ENCODE measurements at places on chromosomes 4 and X. TPM values are rescaled to one million over a fixed set of nuclear protein-coding genes. Genes with fewer than 3 reads are reported as not detected.

- DNase-seq = peak; percentile 64
These were observed 88.2 kb upstream of the USP9X start for GRCh38 chrX:40996886-40997530.

DNA sequence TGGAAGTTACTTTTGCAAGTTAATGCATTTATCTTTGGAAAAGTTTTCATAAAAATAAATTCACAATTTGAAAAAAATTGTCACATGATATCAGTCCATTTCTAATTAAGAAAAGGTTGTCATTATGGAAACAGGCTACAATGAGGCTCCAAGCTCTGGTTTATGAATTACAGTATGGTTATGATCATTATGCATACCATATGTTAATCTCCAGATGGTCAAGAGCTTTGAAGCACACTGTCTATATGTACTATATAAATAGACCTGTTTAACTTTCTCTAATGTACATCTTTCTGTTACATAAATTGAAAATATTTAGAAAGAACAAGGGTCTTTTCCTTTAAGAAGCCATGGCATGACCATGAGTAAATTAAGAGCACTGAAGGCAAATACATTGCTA, 2338.8 kb downstream of the PCDH7 start:
- DNase-seq = no peak

- no peak for DNase-seq
These were observed 15.3 kb downstream of the PGRMC1 start for GRCh38 chrX:119251386-119251785.

DNA sequence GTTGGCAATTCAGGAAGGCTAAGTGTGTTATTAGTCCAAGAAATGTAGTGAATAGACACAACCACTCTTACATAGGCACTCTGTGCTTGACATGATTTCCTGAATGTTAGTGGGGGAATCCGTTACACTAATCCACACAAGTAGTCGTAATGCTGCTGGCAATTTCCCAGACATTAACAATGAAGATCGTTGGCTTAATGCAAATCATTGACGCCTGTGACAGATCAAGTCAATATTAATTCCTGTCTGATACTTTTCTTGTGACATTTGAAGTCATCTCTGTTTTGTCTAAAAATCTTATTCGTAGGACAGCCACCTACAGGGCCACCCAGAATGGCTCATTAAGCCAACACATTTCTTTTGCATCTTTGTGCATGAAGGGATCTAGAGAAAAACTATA, 939.1 kb upstream of the FTHL17 start:
- DNase-seq = no peak

DNA sequence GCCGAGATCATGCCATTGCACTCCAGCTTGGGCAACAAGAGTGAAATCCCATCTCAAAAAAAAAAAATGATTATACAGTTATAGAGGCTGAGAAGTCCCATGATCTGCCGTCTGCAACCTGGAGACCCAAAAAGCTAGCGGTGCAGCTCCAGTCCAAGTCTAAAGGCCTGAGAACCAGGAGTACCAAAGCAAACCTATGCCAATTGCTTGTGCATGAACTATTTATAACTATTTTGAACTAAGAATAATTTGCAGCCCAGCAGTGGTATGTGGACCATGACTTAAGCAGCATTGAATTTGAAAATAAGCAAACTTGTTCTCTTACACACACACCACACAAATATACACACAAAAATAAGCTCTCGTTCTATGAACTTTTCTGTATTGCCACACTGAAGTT, 51.8 kb downstream of the TASL start:
- DNase-seq = no peak

GRCh38 chrX:86263526-86263925, 115.3 kb downstream of the DACH2 start:
- no peak for DNase-seq

DNA sequence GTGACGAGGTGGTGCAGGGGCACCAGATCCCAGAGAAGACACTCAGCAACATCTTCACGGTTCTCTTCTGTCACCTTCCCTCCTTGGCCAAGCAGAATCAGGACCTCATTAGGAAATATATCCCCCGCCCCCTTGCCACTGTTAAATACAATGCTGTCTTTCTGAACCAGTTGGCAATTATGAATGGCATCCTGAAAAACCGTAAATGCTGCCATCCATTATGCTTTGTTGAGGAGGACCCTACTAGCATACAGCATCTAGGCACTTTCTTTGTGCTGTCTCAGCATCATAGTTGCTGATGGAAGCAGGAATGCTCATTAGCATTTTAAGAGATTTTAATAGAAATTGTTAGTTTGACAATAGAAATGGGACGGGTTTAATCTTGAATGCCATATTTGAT, 138.5 kb downstream of the DCLK2 start:
- DNase-seq = no peak

GRCh38 chr4:188876881-188877280, 737.6 kb downstream of the TRIML1 start:
- no peak for DNase-seq

DNA sequence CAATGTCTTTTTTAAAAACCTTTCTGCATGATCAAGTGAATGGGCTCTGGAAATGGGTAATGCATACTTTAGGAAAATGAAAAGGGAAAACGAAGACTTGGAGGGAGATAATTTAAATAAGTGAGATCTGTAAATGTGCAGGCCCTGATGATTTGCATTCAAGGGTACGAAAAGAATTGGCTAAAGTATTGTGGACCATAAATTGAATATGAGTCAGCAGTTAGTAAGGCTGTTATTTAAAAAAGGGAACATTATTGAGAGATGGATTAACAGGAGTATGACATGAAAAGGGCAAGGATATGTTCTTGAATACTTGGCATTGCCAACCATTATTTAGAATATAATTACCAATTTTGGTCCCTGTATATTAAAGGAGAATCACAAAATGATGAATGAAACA, 125.5 kb downstream of the GPAT3 start:
- no peak for DNase-seq

- DNase-seq = no peak
These were observed 20.6 kb downstream of the AP1S2 start for GRCh38 chrX:15834053-15834452.

DNA sequence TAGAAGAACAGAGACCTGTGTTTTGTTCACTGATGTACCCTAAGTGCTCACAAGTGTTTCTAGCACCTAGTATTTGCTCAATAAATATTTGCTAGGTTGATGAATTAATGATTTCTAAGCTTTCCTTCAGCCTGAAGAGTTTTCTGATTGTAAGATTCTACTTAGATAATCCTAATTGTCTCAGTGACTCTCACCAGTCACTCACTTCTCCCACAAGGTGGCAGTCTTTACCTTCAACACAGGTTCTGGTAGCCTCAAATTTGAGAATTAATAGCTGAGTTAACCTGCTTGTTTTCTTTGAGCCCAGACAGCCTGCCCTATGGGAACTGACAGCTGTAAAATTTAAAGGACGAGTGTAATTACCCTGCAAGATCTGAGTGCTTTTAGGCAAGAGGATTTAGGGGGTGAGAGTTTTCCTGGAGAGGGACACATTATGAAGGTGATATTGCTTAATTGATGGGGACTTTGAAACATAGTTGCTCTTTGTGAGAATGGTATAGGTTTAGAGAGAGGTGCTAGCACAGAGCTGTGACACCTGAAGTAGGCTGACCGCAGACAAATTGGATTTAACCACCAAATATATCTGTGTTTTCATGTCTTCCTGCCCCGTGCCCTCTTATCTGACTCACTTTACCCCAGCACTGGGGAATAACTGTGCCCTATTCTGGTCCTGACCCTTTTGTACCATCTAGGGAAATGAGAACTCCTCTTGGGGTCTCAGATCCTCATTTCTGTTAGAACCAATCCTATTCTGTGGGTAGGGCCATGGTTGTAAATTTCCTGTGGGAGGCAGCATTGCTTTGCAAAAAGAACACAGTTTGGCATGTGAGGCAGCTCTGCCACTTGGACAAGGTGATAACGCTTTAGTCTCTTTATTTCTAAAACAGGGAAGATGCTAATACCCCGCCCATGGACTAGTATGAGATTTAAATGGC, 27.7 kb downstream of the CD38 start:
- peak; percentile 73 for DNase-seq

- DNase-seq = no peak
These were observed 99.8 kb downstream of the ANXA3 start for GRCh38 chr4:78651250-78651860.

DNA sequence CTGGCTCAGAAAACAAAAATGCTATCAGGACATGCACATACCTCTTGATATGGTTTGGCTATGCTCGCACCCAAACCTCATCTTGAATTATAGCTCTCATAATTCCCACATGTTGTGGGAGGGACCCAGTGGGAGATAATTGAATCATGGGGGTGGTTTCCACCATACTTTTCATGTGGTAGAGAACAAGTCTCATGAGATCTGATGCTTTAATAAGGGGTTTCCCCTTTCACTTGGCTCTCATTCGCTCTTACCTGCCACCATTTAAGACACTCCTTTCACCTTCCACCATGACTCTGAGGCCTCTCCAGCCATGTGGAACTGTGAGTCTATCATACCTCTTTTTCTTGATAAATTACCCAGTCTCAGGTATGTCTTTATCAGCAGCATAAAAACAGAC, 958.6 kb downstream of the TRAM1L1 start:
- DNase-seq = no peak

- DNase-seq = no peak
These were observed 1240.2 kb downstream of the FAM133A start for GRCh38 chrX:94914235-94914634.

DNA sequence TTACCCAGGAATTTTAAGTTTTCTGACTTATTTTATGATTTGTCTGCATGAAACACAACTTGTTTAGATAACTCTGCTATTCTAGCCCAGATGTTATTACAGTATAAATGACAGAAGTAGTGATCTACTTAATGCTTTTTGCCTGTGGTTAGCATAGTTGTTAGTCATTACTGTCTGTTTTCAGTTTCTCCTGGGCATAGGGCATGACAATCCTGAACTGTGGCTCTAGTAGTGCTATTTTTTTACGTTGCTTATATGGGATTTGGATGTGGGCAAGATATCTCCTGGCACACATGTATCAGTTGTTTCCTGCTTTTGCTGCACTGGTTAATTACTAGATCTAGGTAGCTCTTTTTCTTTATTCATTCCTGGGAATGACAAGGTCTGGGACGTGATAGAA, 1005.8 kb downstream of the PCDH18 start:
- DNase-seq = peak; percentile 79

DNA sequence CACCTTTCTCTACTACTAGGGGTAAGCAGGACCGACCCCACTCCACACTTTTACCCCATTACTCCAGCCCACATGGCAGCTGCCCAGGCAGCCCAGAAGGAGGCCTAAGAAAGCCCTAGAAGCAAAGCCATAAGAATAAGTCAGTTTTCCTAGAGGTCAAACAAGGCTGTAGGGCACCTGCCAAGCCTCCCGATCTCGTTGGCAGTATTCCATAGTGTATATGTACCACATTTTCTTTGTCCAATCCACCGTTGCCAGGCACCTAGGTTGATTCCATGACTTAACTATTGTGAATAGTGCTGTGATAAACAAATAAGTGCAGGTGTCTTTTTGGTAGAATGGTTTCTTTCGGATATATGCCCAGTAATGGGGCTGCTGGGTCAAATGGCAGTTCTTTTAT, 54.2 kb downstream of the RHOXF2B start:
- no peak for DNase-seq

DNA sequence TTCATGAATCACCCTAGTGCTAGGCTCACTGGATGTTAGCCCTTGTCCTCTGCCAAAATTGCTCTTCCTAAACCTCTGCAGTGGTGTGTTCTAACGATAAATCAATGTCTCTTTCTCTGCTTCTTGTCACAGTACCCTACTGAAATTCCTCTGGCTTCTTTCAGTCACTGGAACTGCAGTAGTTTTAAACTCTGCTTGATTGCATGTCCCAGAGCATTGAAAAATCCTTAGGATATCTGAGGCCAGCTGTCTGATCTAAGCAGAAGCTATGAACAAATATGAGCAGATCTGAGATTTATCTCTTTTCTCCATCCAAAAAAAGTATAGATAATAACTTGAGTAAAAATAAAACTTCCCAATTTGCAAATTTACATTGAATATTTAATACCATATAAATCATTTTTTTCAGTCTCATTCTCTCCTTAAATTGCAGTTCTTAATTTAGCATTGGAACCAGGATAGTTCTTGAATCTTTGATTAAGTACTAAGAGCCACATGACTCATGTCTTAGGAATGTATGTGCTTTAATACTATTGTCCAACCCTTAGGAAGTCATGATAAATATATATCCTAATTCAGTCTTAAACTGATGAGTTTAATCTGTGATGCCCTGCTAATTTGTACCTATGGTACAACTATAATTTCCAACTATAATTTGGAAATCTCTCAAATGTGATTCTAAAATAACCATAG, 169.7 kb downstream of the PDHA2 start:
- no peak for DNase-seq

- DNase-seq = peak; percentile 41
These were observed 26.2 kb downstream of the DLG3 start for GRCh38 chrX:70470850-70471289.

DNA sequence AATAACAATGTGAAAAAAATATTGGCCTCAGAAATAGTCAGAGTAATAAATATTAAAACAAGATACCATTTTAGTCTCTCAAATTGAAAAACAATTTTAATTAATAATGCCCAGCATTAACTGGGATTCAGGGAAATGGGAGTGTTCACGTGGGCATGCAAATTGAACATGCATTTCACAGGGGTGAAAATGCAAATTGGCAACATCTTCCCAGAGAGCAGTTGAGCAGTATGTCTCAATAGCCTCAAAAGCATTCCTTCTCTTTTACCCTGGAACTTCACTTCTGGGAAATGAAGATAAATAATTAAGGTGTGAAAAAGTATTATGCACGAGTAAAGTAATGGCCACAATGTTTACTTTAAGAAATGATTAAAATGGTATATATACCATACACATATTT, 21.3 kb downstream of the NOX1 start:
- DNase-seq = no peak

- no peak for DNase-seq
These were observed 125.4 kb upstream of the ZCCHC13 start for GRCh38 chrX:74178536-74178935.

DNA sequence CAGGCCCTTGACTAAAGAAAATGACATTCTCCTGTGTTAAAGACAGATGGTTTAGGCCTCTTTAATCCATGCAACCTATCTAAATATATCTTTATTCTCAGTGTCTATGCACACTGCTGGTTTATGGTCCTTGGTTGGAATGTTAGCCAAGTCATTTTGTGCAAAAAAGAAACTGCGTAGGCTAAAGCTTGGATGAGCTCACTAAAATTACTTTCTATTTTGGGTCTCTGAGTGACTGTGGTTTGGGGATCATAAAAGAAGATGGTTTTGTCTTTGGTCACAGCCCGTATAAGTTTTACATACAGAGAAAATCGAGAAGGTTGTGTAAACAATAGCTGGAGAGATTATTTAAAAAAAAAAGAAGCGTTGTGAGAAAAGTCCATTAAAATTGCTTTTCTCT, 443.6 kb downstream of the UBE2NL start:
- DNase-seq = peak; percentile 3

The TCEAL2 gene
- total RNA-seq = 3.8 TPM

The ADH6 gene
- total RNA-seq = not detected

The RPS6KA6 gene
- total RNA-seq = 3.1 TPM

The MRPS18C gene
- 40.7 TPM for total RNA-seq

The S100P gene
- total RNA-seq = 0.21 TPM

The KDR gene
- not detected for total RNA-seq

The MTTP gene
- total RNA-seq = 0.23 TPM

The MAOA gene
- 0.62 TPM for total RNA-seq

The WDR17 gene
- 1.7 TPM for total RNA-seq

The RAB41 gene
- total RNA-seq = not detected

Data from H4 (cell line).